ENCODE measurements at places on chromosomes 6 and 20. TPM values are rescaled to one million over a fixed set of nuclear protein-coding genes. Genes with fewer than 3 reads are reported as not detected.
A peak's percentile ranks its signal among the peaks of the same experiment; 100 is the strongest.

Gene THBS2
- total RNA-seq: 3.6 TPM

Gene RAET1L
- 0.79 TPM for total RNA-seq

DNA sequence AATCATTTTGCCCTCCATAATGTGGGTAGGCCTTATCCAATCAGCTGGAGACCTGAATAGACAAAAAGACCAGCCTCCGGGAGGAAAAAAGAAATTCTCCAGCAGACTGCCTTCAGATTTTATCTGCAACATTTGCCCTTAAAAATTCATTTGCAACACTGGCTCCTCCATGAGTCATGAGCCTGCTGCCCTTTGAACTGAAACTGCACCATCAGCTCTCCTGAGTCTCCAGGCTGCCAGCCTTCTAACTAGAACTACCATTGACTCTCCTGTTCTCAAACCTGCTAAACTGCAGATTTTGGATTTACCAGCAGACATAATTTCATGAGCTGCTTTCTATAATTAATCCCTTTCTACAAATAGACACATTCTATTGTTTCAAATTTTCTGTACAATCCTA is 223.9 kb upstream of the THEMIS start:
- DNase-seq: peak; percentile 25

DNA sequence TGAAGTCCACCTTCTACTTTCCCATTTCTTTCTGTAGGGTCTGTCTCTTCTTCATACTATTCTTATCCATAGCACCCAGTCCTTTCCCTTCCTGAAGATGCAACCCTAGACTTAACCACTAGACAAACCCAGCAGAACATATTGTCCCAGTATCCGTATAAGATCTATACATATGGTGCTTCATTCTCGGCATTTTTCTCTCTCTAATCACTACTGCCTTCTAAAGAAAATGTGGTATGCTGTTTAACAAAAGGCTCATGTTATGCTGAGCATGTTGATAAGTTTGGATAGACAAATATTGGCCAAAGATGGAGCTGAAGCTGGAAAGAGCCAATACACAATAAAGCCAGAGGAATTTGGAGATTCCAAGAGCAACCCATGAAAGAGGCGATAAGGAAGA is 212.6 kb downstream of the MAFB start:
- DNase-seq: no peak

DNA sequence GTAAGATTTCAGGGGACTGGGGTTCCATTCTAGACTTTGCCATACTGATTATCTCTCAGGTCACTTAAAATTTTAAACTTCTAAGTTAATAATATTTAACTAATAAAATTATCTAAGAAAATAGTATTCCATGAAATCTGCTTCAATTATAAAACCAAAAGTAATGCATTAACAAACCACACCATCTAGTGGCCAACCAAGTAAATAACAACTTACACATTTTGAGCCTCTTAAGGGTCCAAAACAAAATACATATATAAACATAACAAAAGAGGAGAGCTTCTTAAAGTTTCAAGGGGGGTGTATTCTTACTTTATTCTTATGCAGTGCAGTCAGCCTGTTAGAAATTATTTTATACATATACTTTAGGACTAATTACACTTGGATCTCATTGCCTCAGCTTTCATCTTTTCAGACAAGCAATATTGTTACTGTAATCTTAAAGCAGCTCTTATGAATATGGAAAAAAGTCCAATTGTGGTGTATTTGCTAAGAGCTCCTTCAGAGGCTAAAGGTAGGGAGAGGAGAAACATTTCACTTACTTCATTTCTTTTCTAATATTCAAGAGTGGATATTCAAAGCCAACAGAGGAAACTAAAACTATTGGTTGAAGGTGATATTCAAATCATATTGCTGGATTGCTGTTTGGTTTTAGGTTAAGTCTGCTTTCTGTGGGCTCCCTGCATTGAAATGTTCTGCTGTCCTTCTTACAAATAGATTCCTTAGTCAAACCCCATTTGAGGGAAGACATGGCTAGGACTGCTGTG is 199.7 kb upstream of the SIM1 start:
- peak; percentile 42 for DNase-seq

Gene GNL1
- 35.2 TPM for total RNA-seq

GRCh38 chr6:69704916-69705315 is 91.9 kb downstream of the LMBRD1 start:
- DNase-seq: no peak

Data from bronchial epithelial cell (primary cell).